T-helper 2 cell (primary cell): ENCODE measurements at places on chromosomes 2 and 18.

DNA sequence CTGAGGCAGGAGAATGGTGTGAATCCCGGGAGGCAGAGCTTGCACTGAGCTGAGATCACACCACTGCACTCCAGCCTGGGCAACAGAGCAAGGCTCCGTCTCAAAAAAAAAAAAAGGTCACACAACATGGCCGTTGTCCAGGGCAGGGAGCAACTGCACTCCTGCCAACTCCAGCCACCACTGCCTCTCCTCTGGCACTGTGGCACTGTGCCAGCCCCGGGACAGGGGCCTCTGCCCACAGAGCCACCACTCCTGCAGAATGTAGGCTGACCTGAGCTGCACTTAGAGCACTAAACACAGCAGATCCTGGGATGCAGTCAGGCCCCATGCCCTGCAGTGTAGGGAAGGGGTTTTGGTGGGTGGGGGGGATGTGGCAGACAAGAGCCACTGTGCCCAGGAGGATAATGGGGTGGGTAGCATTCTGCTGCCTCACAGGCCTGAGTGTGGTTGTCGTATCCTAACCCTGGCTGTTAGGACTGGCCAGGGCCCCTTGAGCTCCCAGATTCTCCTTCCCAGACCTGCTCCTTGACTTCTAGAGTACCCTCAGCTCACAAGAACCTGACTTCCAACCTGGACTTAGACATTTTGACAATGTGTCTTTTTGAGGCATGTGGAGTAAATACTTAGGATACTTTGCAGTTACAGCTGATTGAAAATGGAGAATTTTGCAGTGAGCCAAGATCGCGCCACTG, 69.4 kb upstream of the SH3RF3 start:
- DNase-seq: no peak

DNA sequence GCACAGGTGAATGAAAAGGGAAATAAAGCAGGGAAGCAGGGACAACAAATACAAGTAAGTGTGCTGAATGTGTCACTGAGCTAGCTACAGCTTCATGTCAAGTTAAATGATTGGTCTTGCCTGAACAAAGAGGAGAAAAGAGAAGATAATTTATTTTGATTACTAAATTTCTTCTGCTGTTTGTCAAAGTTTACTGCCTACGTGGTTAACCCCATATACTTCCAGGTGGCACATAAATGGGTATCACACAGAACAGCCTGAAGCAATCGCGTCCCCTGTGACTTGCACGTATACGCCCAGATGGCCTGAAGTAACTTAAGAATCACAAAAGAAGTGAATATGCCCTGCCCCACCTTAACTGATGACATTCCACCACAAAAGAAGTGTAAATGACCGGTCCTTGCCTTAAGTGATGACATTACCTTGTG, 434.2 kb downstream of the LRRTM4 start:
- no peak for DNase-seq

DNA sequence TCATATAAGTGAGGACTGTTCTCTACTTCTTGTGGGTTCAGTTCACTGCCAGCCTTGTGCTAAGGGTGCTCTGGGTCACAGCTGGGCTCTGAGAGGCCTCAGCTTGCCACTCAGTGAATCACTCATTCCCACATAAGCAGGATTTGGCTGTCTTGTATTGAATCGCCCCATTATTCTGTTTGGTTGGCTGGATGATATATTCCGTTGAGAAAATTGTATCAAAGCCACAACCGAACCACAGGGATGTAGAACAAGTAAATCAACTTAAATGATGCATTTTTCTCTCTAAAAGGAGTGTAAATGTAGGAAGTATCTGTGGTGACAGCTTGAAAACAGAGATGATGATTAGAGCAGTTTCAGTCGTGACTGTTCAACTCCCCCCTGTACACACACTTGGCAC, 39.6 kb downstream of the TTC39C start:
- DNase-seq: no peak

- no peak for DNase-seq
These were observed 78.5 kb downstream of the SDC1 start for GRCh38 chr2:20146401-20146800.

- DNase-seq: no peak
These were observed 8.1 kb downstream of the EMILIN2 start for GRCh38 chr18:2854875-2855274.

DNA sequence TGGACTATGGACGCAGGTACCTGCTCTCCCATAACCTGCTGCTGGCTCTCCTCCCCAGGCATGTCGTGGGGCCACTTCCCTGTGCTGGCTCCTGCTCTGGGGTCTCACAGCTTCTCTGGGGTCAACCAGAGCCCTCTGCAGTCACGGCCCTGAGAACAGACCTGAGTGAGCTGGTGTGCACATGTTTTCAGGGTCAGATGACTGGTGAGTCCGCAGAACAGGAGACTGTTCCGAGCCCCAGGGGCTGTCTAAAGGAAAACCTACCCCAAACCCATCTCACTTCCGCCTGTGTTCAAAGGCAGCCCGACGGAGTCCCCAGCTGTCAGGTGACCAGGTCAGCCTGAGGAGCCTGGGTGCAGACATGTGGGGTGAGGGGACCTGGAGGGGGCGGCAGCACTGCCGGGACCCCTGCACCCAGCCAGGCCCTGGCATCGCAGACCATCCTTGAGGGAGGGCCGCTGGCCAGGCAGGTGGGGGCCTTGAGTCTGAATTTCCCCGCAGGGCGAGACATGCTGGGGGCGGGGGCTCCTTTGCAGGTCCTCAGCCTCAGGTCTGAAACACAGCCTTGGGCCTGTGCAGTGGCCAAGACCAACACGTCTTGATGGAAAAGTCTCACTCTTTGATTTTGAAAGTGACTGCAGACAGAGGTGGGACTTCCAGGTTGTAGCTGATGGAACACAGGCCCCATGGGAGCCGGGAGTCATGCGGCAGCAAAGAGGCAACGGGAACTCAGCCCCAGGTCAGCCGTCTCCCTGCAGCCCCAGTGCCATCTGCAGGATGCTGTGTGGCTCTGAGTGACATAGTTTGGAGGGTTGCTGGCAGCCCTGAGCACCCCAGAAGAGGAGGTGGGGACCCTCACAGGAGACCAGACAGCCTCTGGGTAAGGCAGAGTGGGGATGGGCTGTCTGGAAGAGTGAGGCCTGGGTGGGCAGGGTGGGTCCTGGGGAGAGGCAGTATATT, 65.3 kb downstream of the TWIST2 start:
- no peak for DNase-seq

DNA sequence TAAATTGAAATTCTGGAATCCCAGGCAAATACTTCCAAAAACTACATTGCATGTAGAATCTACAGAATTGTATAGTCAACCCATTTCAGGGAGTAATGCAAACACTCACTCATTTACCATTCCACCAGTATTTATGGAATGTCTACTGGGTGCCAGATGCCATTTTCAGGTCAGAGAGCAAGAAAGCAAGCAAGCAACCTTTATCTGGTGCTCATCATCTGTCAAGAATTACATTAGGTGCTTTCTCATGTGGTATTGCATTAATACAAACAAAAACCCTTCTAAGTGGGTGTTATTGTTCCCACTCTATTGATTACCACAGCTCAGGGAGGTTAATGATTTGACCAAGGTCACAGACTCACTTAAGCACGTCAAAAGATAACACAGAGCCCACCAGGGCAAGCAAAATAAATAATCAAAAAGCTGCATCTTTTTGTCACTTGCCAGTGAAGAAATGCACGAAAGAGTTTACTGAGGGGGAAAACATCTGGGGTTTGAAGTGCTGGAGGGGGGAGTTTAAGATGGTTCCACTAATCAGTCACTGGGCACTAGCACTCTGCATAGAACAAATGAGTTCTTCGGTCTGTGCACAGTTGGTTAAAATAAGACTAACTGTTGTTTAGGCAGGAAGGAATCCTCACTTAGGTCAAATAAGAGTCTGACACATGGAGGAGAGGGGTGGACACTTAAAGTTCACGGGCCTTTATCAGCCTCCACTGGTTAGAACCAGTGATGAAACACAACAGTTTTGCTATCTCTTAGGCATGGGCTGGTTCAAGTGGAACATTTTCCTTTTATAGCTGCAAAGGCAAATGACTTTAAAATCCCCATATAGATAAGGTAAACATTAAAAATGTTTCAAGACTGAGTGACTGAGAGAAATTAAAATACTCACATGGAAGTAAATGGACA, 208.8 kb downstream of the CDH2 start:
- DNase-seq: no peak

GRCh38 chr2:9380702-9381628, 42.4 kb downstream of the ITGB1BP1 start:
- no peak for DNase-seq

GRCh38 chr18:56309104-56309503, 329.3 kb downstream of the TXNL1 start:
- DNase-seq: no peak

DNA sequence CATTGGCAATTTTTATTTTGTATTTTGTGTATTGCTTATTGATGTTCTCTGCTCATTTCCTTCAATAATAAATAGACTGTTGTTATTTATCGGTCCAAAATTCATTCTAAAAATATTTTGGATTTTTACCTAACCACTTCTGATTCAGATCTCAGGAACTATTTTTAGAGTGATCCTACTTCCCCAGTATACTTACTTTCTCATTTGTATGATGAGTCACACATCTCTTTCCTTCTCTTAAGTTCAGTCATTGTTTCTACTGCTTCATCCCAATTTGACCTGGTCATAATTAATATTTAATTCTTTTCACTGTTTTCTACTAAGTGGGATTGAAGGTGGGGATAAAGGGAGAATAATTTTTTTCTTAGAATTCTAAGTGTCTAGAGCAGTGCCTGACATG, 75.1 kb downstream of the AGPS start:
- no peak for DNase-seq

GRCh38 chr2:207223051-207223450, 57.3 kb upstream of the KLF7 start:
- no peak for DNase-seq

DNA sequence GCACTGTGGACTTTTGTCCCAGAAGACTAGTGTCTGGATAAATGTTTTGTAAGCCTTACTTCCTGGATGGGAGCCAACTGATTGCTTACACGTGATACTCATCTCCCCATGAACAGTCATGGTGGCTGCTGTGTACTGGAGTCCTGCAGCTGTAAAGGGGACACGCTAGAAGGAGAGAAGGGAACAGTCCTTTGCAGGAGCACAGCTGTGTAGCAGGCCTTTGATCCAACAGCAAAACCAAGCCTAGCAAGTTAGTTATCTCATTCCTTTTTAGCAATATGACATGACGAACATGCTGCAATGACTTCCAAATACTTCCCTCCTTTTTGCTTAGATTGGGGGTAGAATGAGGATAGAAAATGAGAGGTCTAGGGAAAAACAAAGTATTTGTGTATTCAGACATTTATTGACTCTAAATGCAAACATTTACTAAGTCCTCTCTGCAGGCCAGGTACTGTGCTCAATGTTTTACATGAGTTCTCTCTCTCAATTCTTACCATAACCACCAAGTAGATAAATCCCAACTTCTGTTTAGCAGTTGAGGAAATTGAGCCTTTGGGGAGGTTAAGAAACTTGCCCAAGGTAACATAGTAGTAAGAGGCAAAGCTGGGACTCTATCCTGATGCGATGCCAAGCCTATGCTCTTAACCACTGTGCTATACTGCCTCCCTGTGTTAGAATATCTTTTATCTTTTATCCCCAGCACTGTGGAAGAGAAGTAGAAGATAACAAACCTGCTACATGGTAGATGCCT, 55.4 kb upstream of the CD28 start:
- no peak for DNase-seq

GRCh38 chr2:97970293-97971060, 25.3 kb downstream of the TMEM131 start:
- no peak for DNase-seq

DNA sequence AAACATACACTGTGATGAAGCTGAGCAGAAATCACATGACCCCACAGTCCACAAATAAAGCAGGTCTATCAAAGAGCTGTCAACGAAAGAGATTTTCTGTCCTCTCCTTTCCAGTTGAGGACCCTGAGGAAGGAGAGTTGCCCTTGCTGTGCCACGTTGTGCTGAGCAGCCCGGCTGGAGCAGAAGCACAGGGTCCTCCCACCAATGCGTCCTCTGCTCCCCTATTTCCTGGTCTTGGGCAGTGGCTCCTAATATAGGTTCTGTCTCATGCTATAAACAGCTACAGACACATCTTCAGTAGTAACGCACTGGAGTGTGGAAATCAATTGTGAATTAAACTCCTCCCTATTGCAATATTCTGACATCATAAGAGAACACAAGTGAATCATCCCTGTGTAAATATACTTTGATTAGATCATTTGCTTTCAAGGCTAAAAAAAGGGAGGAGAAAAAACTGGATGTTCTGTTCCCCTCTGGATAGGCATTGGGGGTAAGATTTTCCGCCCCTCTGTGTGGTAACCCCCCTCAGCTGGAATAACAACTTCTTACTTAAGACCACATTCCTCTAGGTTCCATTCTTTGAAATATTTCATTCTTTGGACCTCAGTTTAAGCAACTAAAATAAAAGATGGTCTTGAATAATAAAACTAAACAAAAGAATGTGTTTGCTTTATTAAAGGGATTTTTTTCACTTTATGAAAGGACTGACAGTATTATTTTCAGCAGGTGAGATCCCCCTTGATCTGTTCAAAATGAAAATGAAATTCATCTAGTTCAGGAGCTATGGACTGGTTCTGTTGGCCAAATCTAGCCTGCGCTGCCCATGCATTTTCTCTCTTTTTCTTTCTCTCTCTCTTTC, 8.3 kb upstream of the RHOB start:
- no peak for DNase-seq

DNA sequence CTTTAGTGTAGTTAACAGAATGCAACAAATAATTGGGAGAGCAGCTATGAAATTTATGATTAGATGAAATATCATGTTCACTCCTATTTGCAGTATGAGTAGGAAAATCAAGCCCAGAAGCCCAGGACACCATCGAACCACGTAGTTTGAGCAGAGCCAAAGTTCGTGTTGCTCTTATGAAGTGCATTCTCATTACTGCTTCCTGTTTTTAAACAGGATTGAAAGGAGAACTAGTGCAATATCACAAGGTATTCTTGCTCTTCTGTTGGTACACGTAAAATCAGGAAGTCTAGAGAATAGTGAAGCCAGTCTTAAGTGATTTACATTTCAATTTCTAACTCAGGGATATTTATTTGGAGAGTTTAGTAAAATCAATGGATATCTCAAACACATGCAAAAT, 21.1 kb downstream of the ARHGAP15 start:
- no peak for DNase-seq

- no peak for DNase-seq
These were observed 103.9 kb upstream of the COL3A1 start for GRCh38 chr2:188870289-188870688.

GRCh38 chr2:107005853-107006252, 119.9 kb upstream of the ST6GAL2 start:
- DNase-seq: no peak

DNA sequence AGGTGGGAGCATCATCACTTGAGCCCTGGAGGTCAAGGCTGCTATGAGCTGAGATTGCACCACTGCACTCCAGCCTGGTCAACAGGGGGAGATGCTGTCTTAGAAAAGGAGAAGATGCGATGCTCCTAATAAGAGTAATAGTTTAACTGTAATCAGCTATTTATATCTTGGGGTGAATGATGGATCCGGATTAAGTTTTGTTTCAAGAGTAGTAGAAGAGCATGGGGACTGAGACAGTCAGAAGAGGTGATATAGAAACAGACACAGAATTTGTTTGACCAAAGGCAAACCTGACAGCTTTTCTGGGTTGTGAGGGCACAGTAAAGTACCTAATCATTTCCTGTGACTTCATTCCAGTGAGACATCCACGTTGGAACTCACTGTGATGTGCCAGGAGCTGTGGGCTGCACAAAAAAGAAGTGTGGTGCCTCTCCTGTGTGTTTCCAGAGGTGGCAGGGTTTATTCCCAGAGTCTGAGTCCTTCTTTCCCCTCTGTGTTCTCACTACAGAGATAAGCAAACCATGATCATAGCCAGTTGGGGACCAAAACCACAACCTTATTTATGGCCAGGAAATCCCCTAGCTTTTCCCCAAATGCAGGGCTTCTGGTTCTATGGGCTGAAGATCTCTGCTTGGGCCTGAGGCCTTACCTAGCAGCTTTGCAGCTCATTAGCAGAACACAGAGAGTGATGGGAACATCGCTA, 113.7 kb downstream of the XRCC5 start:
- no peak for DNase-seq
